T-cell (primary cell): ENCODE measurements at places on chromosomes 4 and X.

GRCh38 chr4:106801386-106801785, 234.7 kb downstream of the DKK2 start:
- H3K4me3 ChIP-seq = no peak overlapping the region
- DNase-seq = no peak
- H3K27ac ChIP-seq = no peak overlapping the region
- H3K4me1 ChIP-seq = no peaks in the 10 kb centered on the region
- H3K36me3 ChIP-seq = no peaks in the 10 kb centered on the region

- no peak overlapping the region for H3K4me3 ChIP-seq
- H3K4me1 ChIP-seq = no peaks in the 10 kb centered on the region
- no peaks in the 10 kb centered on the region for H3K27me3 ChIP-seq
Measured at GRCh38 chr4:29213020-29213419, 1507.1 kb upstream of the PCDH7 start.

GRCh38 chrX:53383376-53384076, 38.9 kb downstream of the SMC1A start:
- DNase-seq = no peak
- H3K27ac ChIP-seq = no peak overlapping the region
- peaks cover 55% of the 10 kb centered on the region for H3K36me3 ChIP-seq
- H3K4me1 ChIP-seq = no peaks in the 10 kb centered on the region
- no peak overlapping the region for H3K4me3 ChIP-seq
- no peaks in the 10 kb centered on the region for H3K27me3 ChIP-seq

- no peaks in the 10 kb centered on the region for H3K4me1 ChIP-seq
- DNase-seq = no peak
- H3K27me3 ChIP-seq = no peaks in the 10 kb centered on the region
Measured at GRCh38 chr4:165715989-165716388, 157.0 kb upstream of the TLL1 start.

DNA sequence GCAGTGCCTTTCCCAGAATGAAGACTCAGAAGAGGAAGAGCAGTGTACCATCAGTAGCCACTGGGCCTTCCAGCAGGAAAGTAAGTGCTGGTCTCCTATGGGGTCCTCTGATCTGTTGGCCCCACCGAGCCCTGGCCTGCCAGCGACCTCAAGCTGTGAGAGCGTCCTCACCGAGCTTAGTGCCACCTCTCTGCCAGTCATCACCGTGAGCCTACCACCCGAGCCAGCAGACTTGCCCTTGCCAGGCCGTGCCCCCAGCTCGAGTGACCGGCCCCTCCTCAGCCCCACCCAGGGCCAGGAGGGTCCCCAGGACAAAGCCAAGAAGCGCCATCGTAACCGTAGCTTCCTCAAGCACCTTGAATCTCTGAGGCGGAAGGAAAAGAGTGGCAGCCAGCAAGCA, 69.7 kb downstream of the STARD8 start:
- no peaks in the 10 kb centered on the region for H3K36me3 ChIP-seq
- H3K4me1 ChIP-seq = no peaks in the 10 kb centered on the region
- no peak overlapping the region for H3K27ac ChIP-seq
- DNase-seq = no peak

DNA sequence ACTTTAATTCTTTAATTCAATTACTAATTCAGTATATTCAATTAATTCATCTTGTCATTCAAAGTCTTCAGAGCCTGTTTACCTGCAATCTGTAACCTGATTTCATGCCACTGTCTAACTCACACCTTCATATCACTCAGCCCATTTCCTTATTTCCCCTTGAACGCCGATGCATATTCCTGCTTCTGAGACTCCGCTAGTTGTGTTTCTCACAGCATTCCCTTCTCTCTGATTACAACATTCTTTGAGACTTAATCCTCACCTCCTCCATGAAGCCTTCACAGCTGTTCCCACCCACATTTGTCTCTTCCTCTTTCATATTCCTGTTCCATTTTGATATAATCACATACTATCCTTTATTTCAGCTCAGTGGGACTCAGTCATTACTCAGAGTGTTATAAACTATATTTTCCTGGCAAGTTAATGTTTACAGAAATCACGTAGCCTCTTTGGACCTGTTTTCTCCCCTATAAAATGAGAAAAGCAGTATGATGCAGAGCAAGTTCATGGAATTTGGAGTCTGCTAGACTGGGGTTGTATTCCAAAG, 69.0 kb downstream of the MAP9 start:
- no peak overlapping the region for H3K4me3 ChIP-seq
- no peaks in the 10 kb centered on the region for H3K4me1 ChIP-seq
- no peak for DNase-seq
- no peak overlapping the region for H3K27ac ChIP-seq
- H3K36me3 ChIP-seq = no peaks in the 10 kb centered on the region

- H3K27ac ChIP-seq = no peak overlapping the region
- H3K36me3 ChIP-seq = no peaks in the 10 kb centered on the region
- DNase-seq = no peak
Measured at GRCh38 chr4:43732829-43733426, 715.7 kb downstream of the KCTD8 start.

- no peaks in the 10 kb centered on the region for H3K36me3 ChIP-seq
- no peaks in the 10 kb centered on the region for H3K27me3 ChIP-seq
- H3K4me3 ChIP-seq = no peak overlapping the region
- no peak overlapping the region for H3K27ac ChIP-seq
- no peaks in the 10 kb centered on the region for H3K4me1 ChIP-seq
Measured at GRCh38 chrX:75989806-75990590, 182.9 kb upstream of the PBDC1 start.

DNA sequence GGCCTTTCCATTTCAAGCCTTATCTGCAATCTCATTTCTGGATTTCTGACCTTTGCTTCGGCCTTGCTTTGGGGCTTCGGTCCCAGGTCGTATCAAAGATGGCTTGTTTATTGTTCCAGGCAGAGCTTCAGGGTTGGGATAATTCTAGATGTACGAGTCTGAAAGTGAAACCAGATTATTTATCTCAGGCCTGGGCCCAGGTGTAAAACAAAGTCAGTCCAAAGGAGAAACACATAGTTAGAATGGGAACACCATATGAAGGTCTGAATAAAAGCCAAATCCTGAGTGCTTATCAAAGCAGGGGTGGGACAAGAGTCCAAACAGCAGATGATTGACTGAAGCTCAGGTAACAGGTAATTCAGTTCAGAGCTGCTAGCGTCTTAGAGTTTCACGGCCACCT, 17.1 kb downstream of the PRIMPOL start:
- H3K27ac ChIP-seq = no peak overlapping the region
- no peak for DNase-seq
- H3K4me1 ChIP-seq = peaks cover 7% of the 10 kb centered on the region
- H3K27me3 ChIP-seq = no peaks in the 10 kb centered on the region
- H3K4me3 ChIP-seq = no peak overlapping the region
- no peaks in the 10 kb centered on the region for H3K36me3 ChIP-seq

GRCh38 chr4:152998861-152999260, 62.7 kb downstream of the FHDC1 start:
- H3K4me3 ChIP-seq = no peak overlapping the region
- no peaks in the 10 kb centered on the region for H3K4me1 ChIP-seq
- no peaks in the 10 kb centered on the region for H3K36me3 ChIP-seq
- H3K27ac ChIP-seq = no peak overlapping the region

GRCh38 chr4:149749784-149750183, 65.9 kb downstream of the IQCM start:
- no peaks in the 10 kb centered on the region for H3K36me3 ChIP-seq
- H3K4me3 ChIP-seq = no peak overlapping the region
- H3K4me1 ChIP-seq = no peaks in the 10 kb centered on the region
- no peaks in the 10 kb centered on the region for H3K27me3 ChIP-seq
- no peak overlapping the region for H3K27ac ChIP-seq

DNA sequence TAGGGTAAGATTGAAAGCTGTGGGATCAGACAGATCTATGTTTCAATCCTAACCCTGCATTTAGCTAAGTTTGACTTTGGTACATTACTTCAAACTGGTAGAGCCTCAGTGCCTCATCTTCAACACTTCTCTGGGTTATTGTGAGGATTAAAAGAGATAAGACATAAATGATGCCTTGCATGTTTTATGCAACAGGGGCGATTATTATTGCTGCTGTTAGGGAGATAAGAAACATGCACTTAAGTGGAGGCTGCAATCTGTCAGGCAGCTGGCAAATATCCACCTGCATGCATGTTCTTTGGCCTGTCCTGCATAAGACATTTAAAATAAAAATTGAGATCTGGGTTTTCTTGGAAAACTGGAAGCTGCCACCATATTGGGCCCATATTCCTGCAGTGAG, 24.6 kb downstream of the UNC5C start:
- no peak overlapping the region for H3K4me3 ChIP-seq
- H3K36me3 ChIP-seq = no peaks in the 10 kb centered on the region
- no peaks in the 10 kb centered on the region for H3K4me1 ChIP-seq
- no peak overlapping the region for H3K27ac ChIP-seq
- no peak for DNase-seq
- no peaks in the 10 kb centered on the region for H3K27me3 ChIP-seq

GRCh38 chrX:3545901-3546300, 167.5 kb downstream of the PRKX start:
- no peak overlapping the region for H3K27ac ChIP-seq
- H3K27me3 ChIP-seq = no peaks in the 10 kb centered on the region
- no peaks in the 10 kb centered on the region for H3K4me1 ChIP-seq
- H3K4me3 ChIP-seq = no peak overlapping the region
- no peaks in the 10 kb centered on the region for H3K36me3 ChIP-seq

GRCh38 chr4:98203332-98204235, 57.6 kb upstream of the RAP1GDS1 start:
- H3K27me3 ChIP-seq = no peaks in the 10 kb centered on the region
- no peaks in the 10 kb centered on the region for H3K36me3 ChIP-seq
- H3K4me1 ChIP-seq = peaks cover 9% of the 10 kb centered on the region
- DNase-seq = no peak
